ENCODE measurements at places on chromosomes 11 and 22.

DNA sequence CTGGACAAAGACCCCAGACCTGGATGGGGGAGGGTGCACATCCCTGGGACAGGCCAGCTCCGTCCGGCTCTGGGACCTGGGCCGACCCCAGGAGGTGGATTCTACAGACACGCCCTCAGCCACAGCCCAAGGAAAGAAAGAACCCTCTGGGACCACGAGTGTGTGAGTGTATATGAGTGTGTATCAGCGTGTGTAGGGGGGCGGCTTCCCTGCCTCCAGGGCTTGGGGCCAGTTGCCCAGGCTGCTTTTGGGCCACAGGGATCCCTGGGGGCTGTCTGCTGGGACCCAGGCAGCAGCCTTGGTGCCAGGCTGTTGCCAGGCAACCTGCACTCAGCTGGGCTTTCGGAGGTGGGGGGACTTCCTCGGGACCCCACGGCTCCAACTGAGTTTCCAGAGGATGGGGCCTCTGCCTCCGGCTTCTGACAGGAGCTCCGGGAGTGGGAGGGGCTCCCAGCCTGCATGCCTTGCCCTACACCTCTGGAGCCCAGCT lies 8.9 kb downstream of the DUSP8 start:
- DNase-seq = peak; percentile 43

DNA sequence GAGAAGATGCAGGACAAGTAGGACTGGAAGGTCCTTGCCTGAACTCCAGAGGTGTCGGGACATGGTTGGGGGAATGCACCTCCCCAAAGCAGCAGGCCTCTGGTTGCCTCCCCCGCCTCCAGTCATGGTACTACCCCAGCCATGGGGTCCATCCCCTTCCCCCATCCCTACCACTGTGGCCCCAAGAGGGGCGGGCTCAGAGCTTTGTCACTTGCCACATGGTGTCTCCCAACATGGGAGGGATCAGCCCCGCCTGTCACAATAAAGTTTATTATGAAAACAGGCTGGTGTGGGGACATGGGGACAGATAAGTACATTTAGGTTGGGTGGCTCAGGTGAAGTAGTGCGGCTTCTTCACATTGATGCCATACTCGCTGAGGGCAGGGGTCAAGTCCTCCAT lies 1.4 kb downstream of the TAF10 start:
- peak; percentile 44 for DNase-seq

- no peak for DNase-seq
Observed at GRCh38 chr11:119236891-119237290, 30.8 kb downstream of the CBL start.

DNA sequence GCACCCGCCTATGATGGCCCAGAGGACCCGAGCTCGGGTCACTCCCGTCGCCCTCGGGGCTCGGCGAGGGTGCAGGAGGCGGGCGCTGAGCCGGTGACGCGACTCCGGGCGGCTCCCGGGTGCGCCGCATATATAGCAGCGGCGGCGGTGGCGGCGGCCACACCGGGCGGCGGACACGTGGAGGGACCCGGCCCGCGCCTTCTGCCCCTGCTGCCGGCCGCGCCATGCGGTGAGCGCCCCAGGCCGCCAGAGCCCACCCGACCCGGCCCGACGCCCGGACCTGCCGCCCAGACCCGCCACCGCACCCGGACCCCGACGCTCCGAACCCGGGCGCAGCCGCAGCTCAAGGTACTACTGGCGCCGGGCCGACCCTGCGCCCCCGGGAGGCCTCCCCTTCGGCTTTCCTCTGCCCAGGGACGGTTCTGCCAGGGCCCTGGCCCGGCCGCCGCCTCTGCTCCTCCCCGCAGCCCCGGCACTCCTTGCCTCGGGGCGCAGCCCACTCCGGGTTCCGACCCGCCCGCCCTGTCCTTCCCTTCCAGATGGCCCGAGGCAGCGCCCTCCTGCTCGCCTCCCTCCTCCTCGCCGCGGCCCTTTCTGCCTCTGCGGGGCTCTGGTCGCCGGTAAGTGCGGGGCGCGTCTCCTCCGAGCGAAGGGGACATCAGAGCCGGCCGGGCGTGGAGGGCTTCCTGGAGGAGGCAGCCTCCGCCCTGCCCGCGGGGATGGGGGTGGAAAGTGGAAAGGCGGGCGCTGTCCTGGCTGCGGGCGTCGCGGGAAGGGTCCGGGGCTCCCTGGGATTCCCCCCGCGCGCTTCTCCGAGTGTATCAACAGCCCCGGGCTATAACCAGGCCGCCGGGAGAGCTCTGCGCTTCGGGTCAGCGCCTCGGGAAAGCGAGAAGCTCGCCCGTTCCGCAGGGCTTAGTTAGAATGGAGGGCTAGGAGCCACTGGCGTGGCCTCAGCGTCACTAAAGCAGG lies at the start of gene GAL:
TSS of gene GAL (plus strand) at position 160 of the 972 bp plus-strand sequence. CDS start at position 540, 380 bp downstream.
- peak; percentile 61 for DNase-seq

- no peak for DNase-seq
Observed at GRCh38 chr11:75591966-75592365, 29.9 kb downstream of the SERPINH1 start.

DNA sequence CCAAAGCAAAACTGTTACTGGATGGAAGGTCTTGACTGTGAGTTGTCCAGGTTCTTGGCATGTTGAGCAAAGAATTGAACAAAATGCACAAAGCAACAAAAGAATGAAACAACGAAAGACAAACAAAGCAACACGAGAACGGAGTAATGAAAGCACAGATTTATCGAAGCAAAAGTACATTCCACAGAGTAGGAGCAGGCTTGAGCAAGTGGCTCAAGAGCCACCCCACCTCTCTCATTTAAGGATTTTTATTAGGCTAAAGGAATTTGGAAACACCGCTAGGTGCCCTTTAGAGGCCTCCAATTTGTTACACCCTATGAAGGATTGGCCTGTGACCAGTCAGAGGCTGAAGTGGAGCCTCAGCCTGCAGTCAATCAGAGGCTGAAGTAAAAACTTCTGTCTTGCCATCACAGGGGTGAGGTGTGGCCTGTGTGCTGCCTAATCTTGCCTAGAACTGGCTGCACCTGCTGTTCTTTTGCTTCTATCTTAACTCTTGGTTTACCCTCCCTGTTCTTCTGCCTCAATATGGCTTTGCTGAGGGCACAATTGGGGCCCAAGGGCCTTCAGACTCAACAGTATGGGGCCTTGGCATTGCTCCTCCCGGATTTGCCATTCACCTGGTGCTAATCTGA lies 59.4 kb upstream of the FTH1 start:
- no peak for DNase-seq

GRCh38 chr22:23565915-23566704 lies 14.0 kb downstream of the IGLL1 start:
- peak; percentile 75 for DNase-seq

DNA sequence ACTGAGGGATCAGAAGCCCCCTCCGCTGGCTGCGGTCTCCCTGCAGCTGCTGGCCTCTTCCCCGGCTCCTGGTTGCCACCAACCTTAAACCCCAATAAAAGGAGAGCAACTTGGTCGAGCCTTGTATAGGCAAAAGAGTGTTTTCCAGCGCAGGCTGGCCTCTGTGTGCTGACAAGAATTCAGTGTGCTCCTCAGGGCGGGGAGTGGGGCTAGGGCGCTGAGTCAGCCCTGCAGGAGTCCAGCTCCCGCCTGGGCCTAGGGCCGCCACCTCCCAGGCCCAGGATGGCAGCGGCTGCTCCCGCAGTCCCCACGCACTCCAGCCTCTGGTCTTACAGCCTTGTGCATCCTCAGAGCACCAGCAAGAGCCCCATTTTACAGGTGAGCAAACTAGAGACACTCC lies at the start of gene SHISAL1:
TSS of gene SHISAL1 (minus strand) at position 186 of the 400 bp plus-strand sequence. CDS start 12,006 bp downstream, outside the sequence.
- DNase-seq = no peak
